ENCODE measurements at places on chromosomes 3 and 15.

GRCh38 chr3:45968706-45969105 is 25.4 kb downstream of the CXCR6 start:
- no peak for DNase-seq

- DNase-seq: no peak
Observed at GRCh38 chr15:25541228-25541627, 102.4 kb upstream of the UBE3A start.

DNA sequence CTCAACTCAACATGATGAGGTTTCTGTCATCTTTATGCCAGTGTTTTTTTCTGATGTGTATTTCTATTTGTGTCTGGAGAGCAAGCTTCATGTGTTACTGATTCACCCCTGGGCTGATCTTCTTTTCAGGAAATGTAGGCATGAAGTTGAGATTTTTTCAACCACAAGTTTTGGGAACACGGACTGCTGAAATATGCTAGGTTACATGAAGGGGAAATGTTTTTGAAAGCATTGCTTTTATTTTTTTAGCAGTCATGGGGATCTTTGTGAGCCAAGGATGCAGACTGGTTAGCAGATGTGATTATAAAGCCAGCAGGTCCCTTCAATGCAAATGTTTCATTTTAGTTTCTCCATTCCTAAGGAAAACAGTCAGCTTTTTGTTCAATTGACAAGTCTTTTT is 219.3 kb upstream of the COL8A1 start:
- no peak for DNase-seq

DNA sequence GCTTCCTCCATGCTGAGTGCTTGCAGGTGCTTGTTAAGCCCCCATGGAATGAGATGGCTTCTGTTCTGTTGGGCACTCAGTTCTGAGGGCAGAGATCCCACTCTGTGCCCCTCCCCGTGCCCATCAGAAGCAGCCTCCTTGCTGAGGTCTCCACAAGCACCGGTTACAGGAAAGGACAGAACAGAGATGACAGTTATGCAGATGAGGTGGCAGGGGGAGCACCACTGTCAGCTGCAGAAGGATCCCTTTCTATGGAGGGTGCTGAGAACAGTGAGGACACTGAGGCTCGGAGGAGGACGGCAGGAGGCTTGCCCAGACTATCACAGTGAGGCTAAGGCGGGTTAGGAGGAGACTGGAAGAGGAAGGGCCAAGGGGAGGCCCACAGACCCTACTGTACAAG is 12.4 kb downstream of the CACNA2D2 start:
- DNase-seq: no peak

DNA sequence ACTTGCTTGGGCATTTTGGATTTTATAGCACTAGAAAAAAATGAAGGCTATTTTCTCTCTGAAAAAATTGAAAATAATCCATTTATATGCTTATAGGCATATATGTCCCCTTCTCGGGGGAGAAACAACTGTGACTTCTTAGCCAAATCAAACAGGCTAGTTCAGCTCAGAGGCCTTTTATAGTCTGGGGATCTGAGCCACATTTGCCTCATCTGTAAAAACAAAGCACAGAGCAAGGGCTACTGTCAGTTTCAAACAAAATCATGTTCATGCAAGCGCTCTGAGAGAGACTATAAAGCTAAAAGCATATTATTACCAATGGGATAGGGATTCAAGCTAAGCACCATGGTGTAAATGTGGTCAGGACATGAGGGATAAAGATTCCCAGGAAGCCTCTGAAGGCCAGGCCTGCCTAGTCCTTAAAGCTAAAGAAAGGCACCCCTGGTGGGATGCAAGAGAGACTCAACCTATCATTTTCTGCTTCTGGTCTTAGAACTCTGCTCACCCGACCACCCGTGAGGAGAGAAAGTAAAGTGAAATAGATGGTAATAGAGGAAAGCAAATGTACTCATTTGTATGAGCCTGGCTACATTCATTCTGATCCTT is 51.0 kb upstream of the IL12A start:
- no peak for DNase-seq

GRCh38 chr3:176078906-176079305 is 1118.4 kb downstream of the TBL1XR1 start:
- DNase-seq: no peak

GRCh38 chr3:135528413-135529015 is 437.0 kb upstream of the PPP2R3A start:
- no peak for DNase-seq

GRCh38 chr3:65484964-65485363 is 553.8 kb downstream of the MAGI1 start:
- DNase-seq: no peak

Measured in left colon (tissue), 2 donors.